Vein endothelial cell (primary cell): ENCODE measurements at places on chromosomes 6 and 20. TPM values are rescaled to one million over a fixed set of nuclear protein-coding genes. Genes with fewer than 3 reads are reported as not detected.

RNF8 gene
- total RNA-seq: 19.9 and 21.3 TPM in 2 replicates

COL9A3 gene
- total RNA-seq: 0.19 and 0.65 TPM in 2 replicates

WFDC10B gene
- not detected in 2 replicates for total RNA-seq

XKR7 gene
- total RNA-seq: not detected in 2 replicates

GPX5 gene
- not detected in 2 replicates for total RNA-seq

CD93 gene
- total RNA-seq: 215 and 490 TPM in 2 replicates

PACRG gene
- total RNA-seq: 0.33 TPM in 1 of 2 replicates, not detected in the other

TRIM31 gene
- not detected in 2 replicates for total RNA-seq

ABT1 gene
- total RNA-seq: 18.0 and 19.8 TPM in 2 replicates

FOXF2 gene
- 0.10 TPM in 1 of 2 replicates, not detected in the other for total RNA-seq

HSP90AB1 gene
- 1,245 and 1,641 TPM in 2 replicates for total RNA-seq

MTO1 gene
- total RNA-seq: 26.5 and 35.2 TPM in 2 replicates

TNFRSF21 gene
- total RNA-seq: 88.1 and 150 TPM in 2 replicates

C6orf163 gene
- 2.9 and 3.8 TPM in 2 replicates for total RNA-seq

PPARD gene
- total RNA-seq: 5.2 and 10.8 TPM in 2 replicates

RNF39 gene
- total RNA-seq: not detected in 2 replicates

CCN5 gene
- under 0.01 TPM in 1 of 2 replicates, not detected in the other for total RNA-seq

SYCP2 gene
- 0.33 and 0.38 TPM in 2 replicates for total RNA-seq

SLC52A3 gene
- under 0.01 and 0.10 TPM in 2 replicates for total RNA-seq

KIF25 gene
- not detected in 2 replicates for total RNA-seq

VIP gene
- 0.33 and 0.76 TPM in 2 replicates for total RNA-seq

OR11A1 gene
- total RNA-seq: not detected in 2 replicates

LGSN gene
- not detected in 2 replicates for total RNA-seq

NRSN1 gene
- not detected in 2 replicates for total RNA-seq

SH3BGRL2 gene
- 26.5 and 33.1 TPM in 2 replicates for total RNA-seq

BACH2 gene
- total RNA-seq: 1.8 and 2.9 TPM in 2 replicates
